ENCODE measurements at places on chromosomes 3 and 15.

DNA sequence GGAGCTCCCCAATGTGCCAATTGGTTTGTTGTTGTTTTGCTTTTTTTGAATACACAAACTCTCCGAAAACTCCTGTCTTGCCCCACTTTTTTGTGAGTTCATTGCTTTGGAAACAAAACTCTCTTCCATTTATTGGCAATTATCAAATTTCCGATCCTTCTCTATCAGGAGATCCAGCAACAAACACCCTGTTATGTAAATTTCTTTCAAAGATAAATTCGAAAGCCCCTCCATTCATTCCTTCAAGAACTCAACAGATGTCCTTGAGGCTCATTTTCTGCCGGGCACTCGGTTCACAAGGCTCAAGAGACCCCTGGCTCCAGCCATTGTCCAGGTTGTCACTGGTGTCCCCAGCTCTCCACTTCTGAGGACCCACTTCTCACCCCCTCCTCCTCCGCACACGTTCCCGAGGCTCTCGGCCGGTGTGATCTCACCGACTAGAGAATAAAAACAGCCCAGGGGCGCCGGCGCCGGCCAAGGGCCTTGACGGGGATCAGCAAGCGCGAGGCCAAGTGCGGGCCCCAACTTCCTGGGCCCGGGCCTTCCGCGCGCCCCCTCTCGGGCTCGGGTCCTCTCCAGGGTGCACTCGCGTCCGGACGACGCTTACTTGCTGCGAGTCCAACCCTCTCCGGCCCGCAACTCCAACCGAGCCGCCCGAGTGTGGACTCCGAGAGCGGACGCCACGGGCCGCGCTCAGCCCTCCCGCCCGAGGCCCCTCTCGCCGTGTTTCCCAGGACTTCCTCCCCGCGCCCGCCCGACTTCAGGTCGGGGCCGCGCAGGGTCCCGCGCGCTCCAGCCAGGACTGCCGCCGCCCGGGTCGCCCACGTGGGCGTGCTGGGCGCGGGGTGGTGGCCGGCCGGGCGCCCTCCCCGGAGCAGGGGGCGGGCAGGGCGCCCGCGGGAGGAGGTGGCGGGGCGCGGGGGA, 533 bp upstream of the SMAD3 start:
- DNase-seq = no peak

DNA sequence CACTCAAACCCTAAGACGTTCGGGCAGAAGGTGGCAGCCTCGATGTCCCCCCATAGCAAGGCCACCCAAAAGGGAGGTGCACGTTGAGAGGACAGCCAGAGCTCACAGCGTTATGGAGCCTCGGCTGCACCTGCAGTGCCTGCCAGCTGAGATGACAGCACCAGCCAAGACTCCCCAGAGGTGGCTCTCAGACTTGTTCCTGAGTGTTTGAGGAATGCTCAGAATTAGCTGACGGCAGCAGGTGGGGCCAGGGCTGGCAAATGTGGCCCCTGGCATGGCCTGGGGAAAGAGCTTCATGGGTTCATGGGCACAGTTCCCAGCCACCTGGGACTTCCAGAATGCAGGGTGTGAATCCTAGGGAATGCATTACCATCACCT, 177.8 kb downstream of the KLF13 start:
- DNase-seq = no peak

GRCh38 chr3:26256224-26256623, 366.3 kb upstream of the LRRC3B start:
- DNase-seq = no peak

- DNase-seq = no peak
Observed at GRCh38 chr3:150000641-150001040, 29.9 kb upstream of the PFN2 start.

DNA sequence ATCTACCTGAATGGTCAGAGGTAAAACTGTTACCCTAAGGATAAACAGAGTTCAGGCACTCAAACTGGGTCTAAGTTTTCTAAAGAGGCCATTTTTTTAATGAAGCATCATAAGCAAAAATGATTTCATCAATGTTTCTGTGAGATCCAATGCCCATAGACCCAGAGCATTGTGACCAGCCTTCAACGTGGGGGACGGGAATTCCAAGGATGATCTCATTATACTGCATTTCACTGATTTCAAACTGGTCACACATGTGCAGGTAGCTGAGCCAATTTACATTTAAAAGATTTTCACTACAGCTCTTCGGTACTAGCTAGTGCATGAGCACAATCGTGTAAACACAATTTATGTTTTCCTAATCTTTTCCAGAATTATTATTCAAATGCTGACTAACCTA, 472.9 kb downstream of the DIPK2A start:
- DNase-seq = no peak

GRCh38 chr15:67607959-67608637, 65.6 kb downstream of the MAP2K5 start:
- no peak for DNase-seq

GRCh38 chr3:13491206-13491974, 11.3 kb downstream of the HDAC11 start:
- DNase-seq = no peak

DNA sequence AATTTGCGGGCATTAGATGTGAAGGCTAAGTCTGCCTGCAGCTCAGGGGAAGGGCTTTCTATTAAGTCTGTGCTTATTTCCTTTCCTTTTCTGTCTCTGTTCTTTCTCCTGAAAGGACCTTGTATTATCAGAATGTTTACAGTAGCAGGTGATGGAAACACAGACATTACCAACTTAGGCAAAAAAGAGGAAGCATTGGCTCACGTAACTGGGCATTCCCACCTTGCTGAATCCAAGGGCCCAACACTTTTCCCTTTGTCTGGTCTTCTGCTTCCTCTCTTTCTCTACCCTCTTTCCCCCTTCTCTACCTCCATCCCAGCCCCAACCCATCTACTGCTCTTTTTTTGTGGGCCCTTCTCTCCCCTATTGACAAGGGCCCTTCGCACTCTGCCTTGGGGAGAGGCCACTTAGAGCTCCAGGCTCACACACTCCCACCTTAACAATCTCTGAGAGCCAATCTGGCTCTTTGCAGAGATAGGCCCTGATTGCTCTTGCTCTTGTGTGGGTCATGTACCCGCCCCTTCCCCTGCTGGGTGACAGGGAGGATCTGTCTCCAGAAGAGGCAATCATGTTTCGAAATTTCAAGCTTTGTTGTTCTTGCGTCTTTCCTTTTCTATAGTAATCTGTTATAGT, 35.0 kb downstream of the ACAA1 start:
- no peak for DNase-seq

- DNase-seq = no peak
Observed at GRCh38 chr15:70037292-70037640, 60.5 kb downstream of the TLE3 start.

GRCh38 chr15:67383899-67384298, 129.3 kb downstream of the IQCH start:
- DNase-seq = no peak

Data from stimulated activated CD4-positive, alpha-beta T cell treated with anti-CD3 and anti-CD28 coated beads, Interleukin-2, amount 100 ng/mL, for 4 hours (primary cell).